ENCODE measurements at places on chromosomes 7 and 10. TPM values are rescaled to one million over a fixed set of nuclear protein-coding genes. Genes with fewer than 3 reads are reported as not detected.

The SLC13A1 gene
- total RNA-seq, result not detected

The FAM241B gene
- total RNA-seq, result 5.3 TPM

- no peak overlapping the region for H3K4me3 ChIP-seq
- H3K27ac ChIP-seq, result no peak overlapping the region
- no peaks in the 10 kb centered on the region for H3K4me1 ChIP-seq
- H3K27me3 ChIP-seq, result no peaks in the 10 kb centered on the region
Measured at GRCh38 chr10:28975891-28976531, 298.7 kb downstream of the BAMBI start.

The AKR1C8 gene
- 0.22 TPM for total RNA-seq

DNA sequence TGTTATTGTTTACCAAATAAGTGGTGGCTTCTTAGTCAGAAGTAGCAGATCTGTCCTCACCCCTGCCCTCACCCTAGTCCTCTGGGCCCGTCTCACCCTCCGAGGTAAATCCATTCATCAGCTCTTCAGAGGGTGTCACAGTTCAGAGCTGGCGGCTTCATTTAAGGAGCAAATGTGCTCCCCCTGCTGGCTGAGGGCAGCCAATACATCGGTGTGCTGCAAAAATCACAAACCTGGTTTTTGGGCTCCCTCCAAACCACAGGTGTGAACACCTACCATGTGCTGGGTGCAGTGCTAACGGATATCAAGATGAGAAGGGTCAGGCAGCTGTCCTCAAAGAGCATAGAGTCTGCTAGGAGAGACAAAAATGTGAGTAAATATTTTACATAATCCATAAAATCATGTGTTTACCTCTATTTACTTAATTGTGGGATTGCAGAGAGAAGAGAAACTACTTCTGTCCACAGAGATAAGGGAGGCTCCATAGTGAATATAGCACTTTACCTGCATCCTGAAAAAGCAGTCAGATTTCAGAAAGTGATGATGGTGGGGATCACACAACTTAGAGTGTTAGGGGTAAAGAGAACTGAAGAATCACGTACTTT is 15.5 kb upstream of the CRTAC1 start:
- peaks cover 35% of the 10 kb centered on the region for H3K27me3 ChIP-seq
- no peaks in the 10 kb centered on the region for H3K36me3 ChIP-seq
- no peak for DNase-seq
- peak overlapping the region; percentile 70 for H3K27ac ChIP-seq

GRCh38 chr7:112206991-112207592 is 597 bp downstream of the ZNF277 start:
- peak overlapping the region; percentile 89 for H3K4me3 ChIP-seq
- H3K36me3 ChIP-seq, result no peaks in the 10 kb centered on the region
- H3K27ac ChIP-seq, result peak overlapping the region; percentile 94
- no peak for DNase-seq
- H3K27me3 ChIP-seq, result no peaks in the 10 kb centered on the region
- peaks cover 73% of the 10 kb centered on the region for H3K4me1 ChIP-seq

DNA sequence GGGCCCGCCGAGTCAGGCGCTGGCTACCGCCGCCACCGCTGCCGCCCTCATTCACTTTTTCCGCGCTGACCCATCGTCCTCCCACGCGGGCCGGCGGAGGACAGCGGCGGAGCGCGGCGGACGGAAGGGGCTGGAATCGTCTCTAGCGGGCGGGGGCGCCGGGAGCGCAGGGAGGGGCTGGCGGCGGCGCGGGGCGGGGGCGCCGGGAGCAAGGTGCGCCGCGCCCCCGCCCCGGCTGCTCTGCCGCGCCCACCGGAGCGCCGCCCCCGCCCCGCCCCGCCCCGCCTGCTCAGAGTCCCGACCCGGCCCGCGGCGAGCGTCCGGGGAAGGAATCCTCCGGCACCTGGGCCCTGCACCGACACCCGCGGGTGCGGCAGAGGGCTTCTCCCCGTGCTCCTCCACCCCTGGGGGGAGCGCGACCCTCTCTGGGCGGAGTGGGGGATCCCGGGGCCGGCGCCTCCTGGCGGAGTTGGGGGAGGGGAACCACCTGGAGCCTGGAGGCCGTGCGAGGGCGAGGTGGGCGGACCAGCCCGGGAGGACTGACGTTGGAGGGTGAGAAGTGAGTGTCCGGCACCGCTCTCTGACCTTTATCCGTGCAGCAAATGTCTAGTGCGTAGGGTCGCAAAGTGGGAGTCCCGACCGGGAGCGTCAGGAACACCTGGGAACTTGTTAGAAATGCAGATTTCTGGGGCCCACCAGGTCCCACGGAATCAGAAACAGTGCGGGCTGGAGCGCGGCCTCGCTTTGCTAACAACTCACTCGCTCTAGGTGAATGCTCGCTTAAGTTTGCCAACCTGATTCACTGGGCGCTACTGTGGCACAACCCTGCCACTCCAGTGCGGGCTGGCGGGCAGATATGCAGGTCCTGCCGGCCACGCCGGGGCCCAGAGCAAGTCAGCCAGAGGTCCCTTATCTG is at the start of gene COBL:
Gene COBL, minus strand, starts transcription at position 144 of the 916 bp plus-strand sequence. CDS start 176 bp downstream, outside the sequence.
- peak within 1 kb of the TSS; percentile 81 for H3K27ac ChIP-seq
- peak; percentile 29 for DNase-seq
- H3K4me3 ChIP-seq, result peak within 1 kb of the TSS; percentile 70
- H3K4me1 ChIP-seq, result peaks cover 42% of the 10 kb centered on the region

DNA sequence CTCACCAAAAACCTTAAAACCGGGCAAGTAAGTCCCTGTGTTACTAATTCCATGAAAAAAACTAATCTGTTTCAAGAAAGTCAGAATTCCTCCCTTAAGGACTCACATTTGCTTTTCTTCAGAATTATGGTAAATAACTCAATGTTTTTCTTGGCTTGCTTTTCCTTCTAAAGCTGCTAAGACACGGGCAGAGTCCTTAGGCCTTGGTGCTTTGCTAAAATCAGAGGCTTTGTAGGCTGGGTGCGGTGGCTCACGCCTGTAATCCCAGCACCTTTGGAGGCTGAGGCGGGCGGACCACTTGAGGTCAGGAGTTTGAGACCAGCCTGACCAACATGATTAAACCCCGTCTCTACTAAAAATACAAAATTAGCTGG is 32.0 kb downstream of the GNA12 start:
- peak overlapping the region; percentile 84 for H3K27ac ChIP-seq
- no peaks in the 10 kb centered on the region for H3K27me3 ChIP-seq
- peaks cover 75% of the 10 kb centered on the region for H3K4me1 ChIP-seq
